ENCODE measurements at places on chromosomes 3 and 15.

DNA sequence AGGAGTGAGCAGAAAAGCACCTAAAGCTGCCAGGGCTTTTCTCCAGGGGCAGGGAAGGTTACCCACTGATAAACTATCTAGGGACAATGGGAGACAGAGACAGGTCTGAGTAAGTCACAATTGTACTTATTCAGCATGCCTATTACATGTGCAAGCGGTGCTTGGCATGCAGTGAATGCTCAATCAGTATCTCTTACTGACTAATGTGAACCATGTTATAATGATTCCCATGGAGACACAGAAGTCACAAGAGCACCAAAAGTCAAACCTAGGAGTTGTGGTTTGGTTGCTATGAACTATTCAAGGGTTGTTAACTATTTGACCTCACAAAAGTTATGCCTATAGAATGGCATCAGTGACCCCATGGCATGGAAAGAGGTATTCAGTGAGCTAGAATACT, 50.0 kb upstream of the RASGRP1 start:
- H3K4me1 ChIP-seq, result peaks cover 46% of the 10 kb centered on the region
- H3K27me3 ChIP-seq, result no peaks in the 10 kb centered on the region

DNA sequence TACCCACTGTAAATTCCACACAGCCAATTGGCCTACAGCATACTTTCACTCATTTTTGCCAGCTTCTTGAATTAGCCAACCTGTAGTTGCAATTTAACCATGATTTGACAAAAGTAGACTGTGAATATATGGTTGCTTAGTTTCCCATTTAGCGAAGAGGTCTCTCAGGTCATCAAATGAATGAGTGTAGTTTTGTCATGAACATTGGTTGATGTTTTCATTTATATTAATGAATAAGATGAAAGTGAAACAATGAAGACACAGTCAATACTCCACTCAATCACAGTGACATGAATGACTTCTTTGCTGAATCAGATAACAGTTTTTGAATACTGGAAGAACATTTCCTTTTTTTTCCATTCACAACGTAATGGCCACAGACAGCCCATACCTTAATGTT, 15.3 kb upstream of the FAM3D start:
- no peak for DNase-seq
- H3K4me1 ChIP-seq, result no peaks in the 10 kb centered on the region
- H3K4me3 ChIP-seq, result no peak overlapping the region

DNA sequence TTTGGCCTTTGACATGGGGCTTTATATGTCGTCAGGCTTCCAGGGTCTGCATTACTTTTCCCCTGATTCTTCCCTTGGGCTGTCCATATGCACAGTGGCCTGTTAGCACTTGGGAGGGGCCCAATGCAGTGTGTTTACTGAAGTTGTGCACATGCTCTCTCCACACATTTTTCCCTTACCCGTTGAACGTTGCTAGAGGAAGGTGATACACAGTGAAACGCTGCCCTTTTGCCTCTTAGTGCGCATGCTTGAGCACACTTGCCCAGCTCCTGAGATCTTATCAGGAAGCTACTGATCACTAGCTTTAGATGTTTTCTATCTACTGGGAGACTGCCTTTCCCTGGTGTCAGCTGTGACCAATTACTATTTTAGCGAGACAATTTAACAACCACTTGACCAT, 1198.0 kb downstream of the ROBO1 start:
- H3K27ac ChIP-seq, result no peak overlapping the region
- H3K4me1 ChIP-seq, result no peaks in the 10 kb centered on the region
- no peaks in the 10 kb centered on the region for H3K36me3 ChIP-seq
- no peaks in the 10 kb centered on the region for H3K27me3 ChIP-seq
- H3K4me3 ChIP-seq, result no peak overlapping the region

DNA sequence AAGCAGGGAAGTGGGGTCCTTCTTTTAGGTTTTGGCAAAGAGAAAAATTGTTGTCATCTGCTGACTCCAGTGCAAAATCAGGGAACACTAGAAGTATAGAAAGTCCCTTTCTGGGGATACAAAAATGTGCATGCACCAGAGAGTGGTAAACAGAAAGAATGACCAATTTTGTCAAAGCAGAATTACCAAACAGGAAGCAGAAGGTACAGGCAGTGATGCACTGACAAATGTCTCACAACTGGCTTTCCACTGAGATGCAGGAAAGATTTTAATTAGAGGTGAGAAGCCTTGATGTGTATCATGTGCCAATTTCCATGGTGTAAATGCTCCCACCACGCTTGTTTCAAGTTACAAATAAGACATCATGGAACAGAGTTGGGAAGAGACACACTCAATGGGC, 66.0 kb downstream of the TRIM69 start:
- peaks cover 3% of the 10 kb centered on the region for H3K4me1 ChIP-seq
- H3K36me3 ChIP-seq, result no peaks in the 10 kb centered on the region
- no peak for DNase-seq
- H3K4me3 ChIP-seq, result no peak overlapping the region

- no peaks in the 10 kb centered on the region for H3K36me3 ChIP-seq
- H3K4me1 ChIP-seq, result peaks cover 44% of the 10 kb centered on the region
- H3K27ac ChIP-seq, result peak overlapping the region; percentile 77
Measured at GRCh38 chr3:196186651-196187573, 24.3 kb downstream of the ZDHHC19 start.

DNA sequence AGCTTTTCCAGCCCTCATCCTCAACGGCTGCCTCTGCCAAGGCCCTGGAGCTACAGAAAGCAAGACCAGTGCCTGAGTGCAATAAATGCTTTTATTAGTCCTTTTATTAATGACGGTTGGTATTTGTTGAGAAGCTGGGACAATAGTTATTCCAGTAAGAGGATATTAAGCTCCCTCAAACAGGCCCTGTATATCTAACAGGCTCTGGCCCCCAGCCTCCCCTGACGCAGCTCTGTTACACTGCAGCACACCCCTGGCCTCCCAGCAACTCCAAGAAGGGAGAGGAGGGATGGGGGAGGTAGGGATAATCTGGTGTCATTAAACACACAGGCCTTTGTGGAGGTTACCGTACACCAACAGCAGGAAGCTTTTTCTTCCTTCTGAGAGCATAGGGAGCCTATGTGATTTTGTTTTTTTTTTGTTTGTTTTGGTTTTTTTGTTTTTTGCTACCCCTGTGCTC, 30.8 kb upstream of the MAGEF1 start:
- DNase-seq, result no peak
- H3K27ac ChIP-seq, result no peak overlapping the region
- H3K4me3 ChIP-seq, result no peak overlapping the region

DNA sequence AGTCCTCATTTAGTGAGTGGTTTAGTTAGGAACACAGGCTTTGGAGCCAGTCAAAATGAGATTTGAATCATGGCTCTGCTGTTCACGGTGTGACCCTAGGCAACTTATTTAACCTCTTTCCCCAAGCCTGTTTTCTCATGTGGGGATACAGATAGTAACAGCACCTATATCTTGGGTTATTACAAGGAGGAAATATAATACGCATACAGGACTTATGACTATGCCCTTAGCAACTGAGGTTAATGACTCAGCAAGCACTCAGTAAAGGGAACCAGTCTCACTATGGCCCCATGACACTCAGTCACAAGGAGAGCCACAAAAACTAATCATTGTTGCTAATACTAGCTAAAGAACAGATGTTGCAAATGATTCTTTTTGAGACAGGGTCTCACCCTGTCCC, 45.9 kb downstream of the SUMF1 start:
- H3K36me3 ChIP-seq, result peaks cover 2% of the 10 kb centered on the region
- H3K4me1 ChIP-seq, result peaks cover 10% of the 10 kb centered on the region
- H3K27ac ChIP-seq, result no peak overlapping the region
- H3K4me3 ChIP-seq, result no peak overlapping the region
- H3K27me3 ChIP-seq, result no peaks in the 10 kb centered on the region

DNA sequence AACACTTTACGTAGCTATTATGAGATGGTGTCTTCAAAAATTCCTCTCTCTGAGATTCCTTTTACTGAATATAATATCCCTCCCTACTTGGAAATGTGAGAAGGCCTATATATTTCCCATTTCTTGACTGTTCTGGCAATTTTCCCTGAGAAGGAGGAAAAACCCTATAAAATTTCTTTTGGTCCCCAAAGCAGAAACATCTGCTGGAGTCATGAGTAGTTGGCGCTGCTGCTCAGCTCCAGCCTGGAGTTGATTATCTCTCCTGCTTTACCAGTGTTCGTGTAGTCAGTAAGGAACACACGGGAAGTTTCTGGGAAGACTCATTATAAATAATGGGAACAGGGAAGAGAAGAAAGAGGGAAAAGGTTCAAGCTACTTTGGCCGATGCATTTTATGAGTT, 680.1 kb downstream of the EPHA3 start:
- H3K27me3 ChIP-seq, result no peaks in the 10 kb centered on the region
- no peak for DNase-seq

DNA sequence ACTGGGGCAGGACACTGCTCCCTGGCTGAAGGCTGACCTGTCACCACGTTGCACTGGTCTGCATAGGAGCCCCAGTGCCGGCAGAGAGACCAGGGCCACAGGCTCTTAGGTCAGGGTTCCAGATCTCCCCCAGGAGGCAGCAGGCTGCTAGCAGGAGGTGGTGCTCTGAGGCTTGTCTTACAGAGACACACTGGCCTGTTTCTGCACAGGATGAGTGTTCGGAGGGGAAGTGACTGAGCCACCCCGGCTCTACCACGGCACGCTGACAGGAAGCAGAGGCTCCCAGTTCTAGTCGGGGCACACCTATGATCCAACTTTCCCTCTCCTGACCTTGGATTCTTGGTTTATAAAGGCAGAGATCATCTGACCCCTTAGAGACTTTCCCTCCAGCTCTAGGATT, 8.6 kb downstream of the FBXL22 start:
- peak overlapping the region; percentile 21 for H3K4me3 ChIP-seq
- H3K36me3 ChIP-seq, result peaks cover 19% of the 10 kb centered on the region
- peak overlapping the region; percentile 90 for H3K27ac ChIP-seq
- no peaks in the 10 kb centered on the region for H3K27me3 ChIP-seq

DNA sequence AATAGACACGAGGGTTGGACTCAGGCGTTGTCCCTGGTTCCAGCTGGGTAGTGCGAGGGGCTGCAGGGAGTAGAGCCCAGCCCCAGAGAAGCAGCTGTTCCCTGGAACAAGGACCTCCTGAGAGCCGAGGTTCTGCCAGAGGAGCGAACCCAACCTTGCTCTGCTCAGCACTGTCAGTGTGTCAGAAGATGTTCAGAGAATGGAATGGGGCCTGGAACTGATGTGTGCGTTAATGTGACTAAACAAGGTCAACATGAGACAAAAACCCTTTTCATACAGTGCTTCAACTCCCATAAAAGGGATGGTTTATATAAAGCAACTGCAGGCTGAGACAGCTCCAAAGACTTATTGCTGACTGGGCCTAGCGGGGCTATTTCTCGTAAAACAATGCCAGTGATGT, 35.5 kb upstream of the HACD2 start:
- no peaks in the 10 kb centered on the region for H3K36me3 ChIP-seq
- no peak overlapping the region for H3K4me3 ChIP-seq
- H3K27me3 ChIP-seq, result no peaks in the 10 kb centered on the region
- no peaks in the 10 kb centered on the region for H3K4me1 ChIP-seq
- H3K27ac ChIP-seq, result no peak overlapping the region

GRCh38 chr3:53628536-53629401, 134.4 kb downstream of the CACNA1D start:
- peaks cover 8% of the 10 kb centered on the region for H3K4me1 ChIP-seq
- no peak overlapping the region for H3K4me3 ChIP-seq
- no peak overlapping the region for H3K27ac ChIP-seq
- DNase-seq, result no peak

DNA sequence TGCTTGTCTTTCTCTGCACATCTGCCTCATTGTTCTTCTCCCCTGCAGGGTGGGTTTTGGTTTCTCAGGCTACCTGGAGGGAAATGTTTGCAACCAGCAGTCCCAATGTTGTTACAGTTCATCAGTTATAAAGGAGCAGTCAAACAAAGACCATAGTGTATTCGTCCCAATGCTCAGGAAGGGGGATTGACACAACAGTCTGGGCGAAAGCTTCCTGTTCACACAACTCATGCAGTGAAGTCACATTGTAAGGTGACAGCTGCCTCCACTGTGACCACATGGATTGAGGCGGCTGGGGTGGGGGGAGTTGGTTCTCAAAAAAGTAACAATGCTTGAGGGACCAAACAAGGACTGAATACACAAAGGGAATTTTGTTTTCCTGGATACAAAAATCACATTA, 28.8 kb upstream of the TF start:
- H3K27ac ChIP-seq, result no peak overlapping the region
- no peaks in the 10 kb centered on the region for H3K4me1 ChIP-seq
- no peak for DNase-seq
- no peak overlapping the region for H3K4me3 ChIP-seq
- no peaks in the 10 kb centered on the region for H3K36me3 ChIP-seq

DNA sequence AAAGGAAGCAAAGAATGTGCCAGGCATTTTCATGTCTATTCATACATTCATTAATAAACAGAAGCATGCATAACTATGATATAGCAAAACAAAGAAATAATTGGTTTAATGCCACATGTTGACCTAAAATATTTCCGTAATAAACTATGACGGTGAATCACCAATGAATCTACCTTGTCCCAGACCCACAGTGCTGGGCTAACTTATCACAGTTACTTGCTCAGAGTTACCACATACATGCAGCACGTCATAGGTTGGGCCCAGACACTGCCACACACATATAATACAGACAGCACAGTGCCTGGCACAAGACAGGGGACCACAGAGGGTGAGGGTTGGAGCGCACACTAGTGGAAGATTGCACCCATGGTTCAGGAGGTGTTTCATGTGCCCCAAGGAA, 86.9 kb downstream of the ATP1B3 start:
- H3K27ac ChIP-seq, result no peak overlapping the region
- no peak overlapping the region for H3K4me3 ChIP-seq
- no peaks in the 10 kb centered on the region for H3K27me3 ChIP-seq
- peaks cover 5% of the 10 kb centered on the region for H3K4me1 ChIP-seq
- DNase-seq, result no peak

GRCh38 chr3:104629038-104629437, 737.7 kb upstream of the ALCAM start:
- no peaks in the 10 kb centered on the region for H3K4me1 ChIP-seq
- H3K36me3 ChIP-seq, result no peaks in the 10 kb centered on the region
- DNase-seq, result no peak
- no peaks in the 10 kb centered on the region for H3K27me3 ChIP-seq
- H3K27ac ChIP-seq, result no peak overlapping the region

GRCh38 chr3:11373235-11373634, 101.0 kb downstream of the ATG7 start:
- peaks cover 4% of the 10 kb centered on the region for H3K4me1 ChIP-seq
- H3K27ac ChIP-seq, result no peak overlapping the region
- H3K36me3 ChIP-seq, result peaks cover 12% of the 10 kb centered on the region
- DNase-seq, result no peak
- no peaks in the 10 kb centered on the region for H3K27me3 ChIP-seq
- H3K4me3 ChIP-seq, result no peak overlapping the region

DNA sequence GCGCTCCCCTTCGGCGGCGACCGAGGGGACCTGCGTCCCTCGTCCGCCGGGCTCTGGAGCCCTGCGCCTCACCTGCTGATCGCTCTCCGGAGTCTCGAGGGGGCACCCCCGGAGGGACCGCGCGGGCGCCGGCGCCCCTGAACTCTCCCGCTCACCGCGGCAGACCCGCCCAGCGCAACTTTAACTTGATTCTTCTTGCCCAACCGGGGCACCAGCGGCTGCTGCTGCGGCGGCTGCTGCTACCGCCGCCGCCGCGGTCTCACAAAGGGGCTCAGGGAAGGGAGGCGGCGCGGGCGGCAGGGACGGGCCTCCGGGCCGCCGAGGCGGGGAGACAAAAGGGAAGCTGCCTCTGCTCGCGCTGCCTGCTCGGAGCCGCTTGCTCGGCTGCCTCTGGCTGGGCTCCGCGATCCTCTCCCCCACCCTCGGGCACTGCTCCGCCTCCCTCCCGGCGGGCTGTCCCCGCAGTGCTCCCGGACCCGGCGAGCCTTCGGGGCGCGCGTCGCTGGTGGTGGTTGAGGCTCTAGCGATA, at the start of gene PPM1L:
Gene PPM1L (plus strand): TSS at position 456 of the 529 bp plus-strand sequence.
- H3K4me1 ChIP-seq, result peaks cover 24% of the 10 kb centered on the region
- peak within 1 kb of the TSS; percentile 90 for H3K4me3 ChIP-seq
- peaks cover 54% of the 10 kb centered on the region for H3K27me3 ChIP-seq
- DNase-seq, result no peak
- no peaks in the 10 kb centered on the region for H3K36me3 ChIP-seq
